Urinary bladder (tissue), 4 donors: ENCODE measurements at places on chromosomes 16 and 17. TPM values are rescaled to one million over a fixed set of nuclear protein-coding genes. Genes with fewer than 3 reads are reported as not detected.

LGALS9B gene
- not detected for total RNA-seq

DNA sequence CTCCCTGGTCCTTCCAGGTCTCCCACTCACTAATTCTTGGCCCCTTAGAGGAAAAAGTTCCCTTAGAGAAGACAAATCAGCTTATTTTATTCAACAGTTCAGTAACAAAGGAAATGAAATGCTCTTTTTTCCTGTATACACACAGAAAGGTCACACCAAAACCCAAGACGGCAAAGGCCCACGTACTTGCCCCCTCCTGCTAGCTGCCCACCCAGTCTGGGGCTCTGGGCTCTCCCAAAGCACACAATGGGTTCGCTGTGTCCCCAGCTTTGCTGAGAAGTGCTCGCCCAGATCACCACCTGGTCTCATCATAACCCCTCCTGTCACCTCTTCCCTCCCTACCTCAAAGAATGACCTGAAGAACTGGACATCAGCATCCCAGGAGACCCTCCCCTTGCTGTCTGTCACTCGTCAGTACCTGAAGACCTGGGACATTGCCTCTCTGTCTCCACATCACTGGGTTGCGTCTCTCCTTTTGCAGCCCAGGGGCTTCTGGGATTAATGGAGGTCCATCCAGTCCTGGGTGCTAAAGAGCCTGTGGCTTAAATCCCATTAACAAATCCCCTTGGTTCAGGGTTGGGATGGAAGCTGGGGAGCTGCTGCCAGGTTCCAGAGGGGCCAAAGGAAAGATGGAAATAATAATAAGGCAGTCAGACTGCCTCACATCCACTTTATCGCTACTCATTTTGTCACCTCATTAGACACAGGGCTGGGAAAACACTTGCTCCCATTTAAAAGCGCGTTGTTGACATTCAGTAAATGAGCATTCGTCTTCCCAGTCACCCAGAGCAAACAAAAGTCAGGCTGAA is 3.3 kb downstream of the SLC6A4 start:
- no peak for DNase-seq

- DNase-seq, result no peak
Observed at GRCh38 chr17:21397341-21398190, 21.4 kb downstream of the KCNJ12 start.

INCA1 gene
- total RNA-seq, result 0.42 TPM

TP53 gene
- total RNA-seq, result 17.9 TPM
